ENCODE measurements at places on chromosomes 11 and 22. TPM values are rescaled to one million over a fixed set of nuclear protein-coding genes. Genes with fewer than 3 reads are reported as not detected.

Gene PGM2L1
- 7.7 TPM for polyA plus RNA-seq

Gene FOLR3
- not detected for polyA plus RNA-seq

DNA sequence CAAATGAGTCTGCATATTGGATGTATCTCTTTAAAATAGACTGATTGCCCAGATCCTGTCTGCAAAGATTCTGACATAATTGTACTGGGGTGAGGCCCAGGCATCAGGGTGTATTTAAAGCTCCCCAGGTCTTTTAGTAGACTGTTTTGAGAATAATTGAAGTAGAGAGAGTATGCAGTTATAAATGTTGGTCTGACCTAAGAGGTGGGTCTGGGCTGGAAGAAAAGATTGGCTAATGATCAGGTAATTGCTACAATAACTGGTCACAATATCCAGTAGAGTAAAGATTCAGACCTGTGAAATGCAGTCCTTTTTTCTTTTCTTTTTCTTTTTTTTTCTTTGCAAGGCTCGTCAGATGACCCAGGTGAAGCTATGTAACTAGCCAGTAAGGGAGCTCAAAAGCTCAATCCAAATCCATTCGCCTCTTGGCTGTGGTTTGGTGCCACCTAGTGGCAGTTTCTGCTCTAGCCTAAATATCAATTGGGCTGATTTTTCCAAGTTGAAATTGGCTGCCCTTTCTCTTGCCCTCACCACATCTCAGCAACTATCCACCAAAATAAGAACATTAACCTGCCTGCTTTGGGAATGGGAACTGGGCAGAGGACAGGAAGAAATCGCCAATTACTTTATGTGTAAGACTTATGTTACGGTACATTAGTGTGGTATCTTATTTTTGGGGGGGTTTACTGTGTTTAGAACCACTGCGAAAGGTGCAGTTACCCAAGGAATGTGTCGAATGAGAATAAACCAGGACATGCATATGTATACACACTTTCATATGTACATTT lies 45.9 kb downstream of the ZNF143 start:
- peaks cover 21% of the 10 kb centered on the region for H3K4me1 ChIP-seq
- peak overlapping the region; percentile 56 for H3K27ac ChIP-seq
- no peak overlapping the region for H3K4me3 ChIP-seq
- no peaks in the 10 kb centered on the region for H3K27me3 ChIP-seq
- no peaks in the 10 kb centered on the region for H3K36me3 ChIP-seq

Gene TRPT1
- 56.0 TPM for polyA plus RNA-seq

DNA sequence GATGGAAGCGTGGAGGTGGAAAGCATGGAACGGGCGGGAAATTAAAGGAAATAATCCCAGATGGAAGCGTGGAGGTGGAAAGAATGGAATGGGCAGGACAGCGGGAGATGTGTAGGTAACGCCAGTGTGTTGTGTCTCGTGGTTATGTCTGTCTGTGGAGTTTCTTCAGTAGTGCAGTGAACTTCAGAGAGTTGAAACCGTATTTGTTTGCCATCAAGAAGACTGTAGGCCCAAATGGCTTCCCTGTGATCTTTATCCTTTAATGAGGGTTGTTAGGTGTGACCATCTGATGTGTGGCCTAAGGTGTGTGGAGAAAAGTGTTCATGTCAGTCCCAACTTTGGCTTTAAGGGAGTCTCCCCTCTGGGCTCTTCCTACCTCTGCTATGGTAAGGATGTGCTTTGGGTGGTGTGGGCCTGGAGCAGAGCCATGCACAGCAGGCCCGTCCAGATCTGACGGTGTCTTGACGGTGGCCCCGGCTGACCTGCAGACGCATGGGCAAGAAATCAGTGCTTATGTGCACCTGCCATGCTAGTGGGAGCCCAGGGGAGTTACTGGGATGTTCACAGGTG lies 39.6 kb downstream of the AP2A2 start:
- no peaks in the 10 kb centered on the region for H3K4me1 ChIP-seq
- H3K4me3 ChIP-seq, result no peak overlapping the region
- H3K27ac ChIP-seq, result no peak overlapping the region
- DNase-seq, result no peak
- H3K27me3 ChIP-seq, result no peaks in the 10 kb centered on the region
- H3K36me3 ChIP-seq, result no peaks in the 10 kb centered on the region

DNA sequence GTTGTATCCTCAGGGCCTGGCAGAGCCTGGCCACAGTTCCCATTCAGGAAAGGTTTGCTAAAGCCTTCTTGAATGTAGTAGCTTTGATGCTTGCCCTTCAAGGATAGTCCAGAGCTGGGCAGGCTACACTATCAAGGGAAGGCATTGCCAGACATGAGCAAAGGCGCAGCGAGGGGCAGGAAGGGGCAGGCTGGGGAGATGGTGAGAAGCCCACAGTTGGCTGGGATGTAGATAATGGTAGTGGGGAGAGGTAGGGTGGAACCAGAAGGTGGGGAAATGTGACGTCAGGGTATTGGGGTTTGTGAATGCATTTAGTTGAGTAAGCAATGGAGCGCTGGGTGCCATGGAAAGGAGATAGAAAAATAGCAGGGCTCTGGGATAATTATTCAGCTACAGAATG lies 28.6 kb downstream of the LRRC32 start:
- DNase-seq, result no peak
- H3K27ac ChIP-seq, result no peak overlapping the region
- H3K4me1 ChIP-seq, result no peaks in the 10 kb centered on the region
- no peaks in the 10 kb centered on the region for H3K27me3 ChIP-seq
- no peaks in the 10 kb centered on the region for H3K36me3 ChIP-seq

DNA sequence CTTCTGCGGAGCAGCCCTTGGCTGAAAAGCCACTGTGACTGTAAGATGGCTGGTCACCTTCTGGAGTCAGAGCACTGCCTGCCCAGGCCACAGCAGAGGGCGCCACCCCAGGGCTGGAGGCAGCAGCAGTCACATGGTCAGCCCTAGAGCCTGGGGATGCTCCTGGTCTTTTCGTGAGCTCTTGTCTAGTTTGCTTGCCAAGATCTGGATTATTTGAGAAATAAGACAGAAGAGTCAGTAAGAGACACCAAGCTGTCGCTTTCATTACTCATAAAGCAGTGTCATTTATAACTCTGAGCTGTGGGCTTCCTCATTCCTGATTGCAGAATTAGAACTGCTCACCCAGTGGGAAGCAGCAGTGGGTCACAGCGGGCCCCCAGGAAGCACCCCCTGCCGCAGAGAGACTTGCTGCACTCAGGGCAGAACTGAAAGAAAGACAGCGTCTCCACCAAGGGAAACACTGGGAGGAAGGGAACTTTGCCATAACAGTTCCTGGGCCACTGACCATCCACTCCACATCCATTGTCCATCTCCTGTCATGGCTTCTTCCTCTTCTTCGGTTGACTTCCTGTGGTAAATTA lies 56.7 kb downstream of the PPP6R2 start:
- H3K27me3 ChIP-seq, result no peaks in the 10 kb centered on the region
- H3K27ac ChIP-seq, result no peak overlapping the region
- no peak overlapping the region for H3K4me3 ChIP-seq
- DNase-seq, result peak; percentile 53

GRCh38 chr11:44335919-44336318 lies 26.0 kb upstream of the ALX4 start:
- peaks cover 9% of the 10 kb centered on the region for H3K4me1 ChIP-seq
- no peak for DNase-seq
- no peak overlapping the region for H3K4me3 ChIP-seq
- peaks cover 49% of the 10 kb centered on the region for H3K27me3 ChIP-seq

- H3K4me3 ChIP-seq, result no peak overlapping the region
- no peaks in the 10 kb centered on the region for H3K36me3 ChIP-seq
- H3K4me1 ChIP-seq, result peaks cover 5% of the 10 kb centered on the region
- no peaks in the 10 kb centered on the region for H3K27me3 ChIP-seq
Measured at GRCh38 chr11:66749091-66749490, 20.1 kb upstream of the SPTBN2 start.

Gene FJX1
- polyA plus RNA-seq, result 34.8 TPM

GRCh38 chr11:77377734-77378133 lies 76.2 kb upstream of the GDPD4 start:
- no peaks in the 10 kb centered on the region for H3K36me3 ChIP-seq
- no peak overlapping the region for H3K27ac ChIP-seq
- H3K27me3 ChIP-seq, result no peaks in the 10 kb centered on the region
- no peak for DNase-seq
- peaks cover 7% of the 10 kb centered on the region for H3K4me1 ChIP-seq

GRCh38 chr22:20852076-20852475 lies 6.5 kb downstream of the PI4KA start:
- H3K27me3 ChIP-seq, result no peaks in the 10 kb centered on the region
- H3K36me3 ChIP-seq, result no peaks in the 10 kb centered on the region
- no peak overlapping the region for H3K4me3 ChIP-seq
- H3K4me1 ChIP-seq, result peaks cover 12% of the 10 kb centered on the region
- no peak overlapping the region for H3K27ac ChIP-seq

- no peak overlapping the region for H3K27ac ChIP-seq
- no peaks in the 10 kb centered on the region for H3K36me3 ChIP-seq
- H3K27me3 ChIP-seq, result no peaks in the 10 kb centered on the region
- H3K4me1 ChIP-seq, result peaks cover 10% of the 10 kb centered on the region
- no peak overlapping the region for H3K4me3 ChIP-seq
- no peak for DNase-seq
Measured at GRCh38 chr22:29693671-29694070, 26.1 kb upstream of the CABP7 start.

DNA sequence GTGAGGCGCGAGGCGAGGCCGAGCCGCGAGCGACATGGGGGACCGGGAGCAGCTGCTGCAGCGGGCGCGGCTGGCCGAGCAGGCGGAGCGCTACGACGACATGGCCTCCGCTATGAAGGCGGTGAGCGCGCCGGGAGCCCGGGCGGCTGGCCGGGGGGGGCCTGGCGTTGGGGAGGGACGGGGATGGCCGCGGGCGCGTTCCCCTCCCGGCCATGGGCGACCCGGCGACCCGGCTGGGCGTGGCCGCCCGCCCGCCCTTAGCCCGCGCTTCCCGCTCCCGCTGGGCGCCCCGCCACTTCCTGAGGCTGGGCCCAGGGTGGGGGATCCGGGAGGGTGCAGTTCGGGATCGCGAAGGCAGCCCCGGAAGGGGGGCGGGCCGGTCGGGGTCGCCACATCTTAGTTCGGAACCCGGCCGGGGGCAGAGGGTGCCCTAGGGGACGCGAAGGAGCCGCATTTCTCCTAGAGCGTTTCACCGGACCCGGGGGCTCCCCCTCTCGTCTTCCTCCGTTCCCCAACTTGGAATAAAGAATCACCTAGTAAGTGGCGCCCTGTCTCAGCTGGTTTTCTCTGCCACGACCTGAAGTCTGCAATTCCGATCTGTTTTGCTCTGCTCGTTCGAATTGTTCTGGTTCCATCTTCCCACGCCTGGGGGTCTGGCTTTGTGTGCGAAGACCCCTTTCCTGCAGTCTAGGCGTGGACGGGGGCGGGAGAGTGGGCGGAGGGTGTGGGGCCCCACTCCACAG lies 536 bp downstream of the YWHAH start:
- peak overlapping the region; percentile 98 for H3K4me3 ChIP-seq
- no peaks in the 10 kb centered on the region for H3K36me3 ChIP-seq
- peaks cover 11% of the 10 kb centered on the region for H3K4me1 ChIP-seq
- H3K27me3 ChIP-seq, result no peaks in the 10 kb centered on the region

Gene KCNJ4
- 0.30 TPM for polyA plus RNA-seq

- H3K27me3 ChIP-seq, result peaks cover 7% of the 10 kb centered on the region
- DNase-seq, result peak; percentile 65
- no peak overlapping the region for H3K27ac ChIP-seq
- H3K36me3 ChIP-seq, result no peaks in the 10 kb centered on the region
- peaks cover 5% of the 10 kb centered on the region for H3K4me1 ChIP-seq
Measured at GRCh38 chr11:57514538-57515331, 767 bp downstream of the SLC43A1 start.

Gene HTR3A
- not detected for polyA plus RNA-seq

Gene H19
- 26.2 TPM for polyA plus RNA-seq

DNA sequence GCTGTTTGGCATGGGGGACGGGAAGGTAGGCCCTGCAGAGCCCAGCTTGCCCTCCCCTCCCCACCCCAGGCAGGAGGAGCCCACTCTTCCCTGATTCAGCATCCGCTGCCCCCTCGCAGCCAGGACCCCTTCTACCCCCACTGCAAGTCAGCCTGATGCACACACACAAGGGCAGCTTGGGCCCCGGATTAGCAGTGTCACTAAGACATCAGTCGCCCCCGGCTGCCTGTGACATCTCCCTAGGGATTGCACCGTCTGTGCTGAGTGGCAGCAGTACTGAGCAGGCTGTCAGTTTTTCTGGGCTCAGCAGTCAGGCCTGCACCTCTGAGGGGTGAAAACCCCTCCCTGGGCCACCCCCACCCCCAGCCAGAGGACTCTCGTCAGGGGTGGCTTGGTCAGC lies 30.4 kb upstream of the SYT7 start:
- DNase-seq, result no peak
- peaks cover 23% of the 10 kb centered on the region for H3K4me1 ChIP-seq
- H3K4me3 ChIP-seq, result no peak overlapping the region
- no peaks in the 10 kb centered on the region for H3K36me3 ChIP-seq

Gene PLAAT5
- polyA plus RNA-seq, result 0.18 TPM

GRCh38 chr11:11105361-11105760 lies 247.5 kb upstream of the ZBED5 start:
- no peak overlapping the region for H3K27ac ChIP-seq
- DNase-seq, result no peak
- H3K27me3 ChIP-seq, result no peaks in the 10 kb centered on the region
- H3K4me1 ChIP-seq, result no peaks in the 10 kb centered on the region
- H3K4me3 ChIP-seq, result no peak overlapping the region

- no peaks in the 10 kb centered on the region for H3K36me3 ChIP-seq
- no peaks in the 10 kb centered on the region for H3K27me3 ChIP-seq
- no peak for DNase-seq
- no peak overlapping the region for H3K4me3 ChIP-seq
- H3K27ac ChIP-seq, result no peak overlapping the region
Measured at GRCh38 chr11:112058103-112058502, 15.7 kb downstream of the PIH1D2 start.

GRCh38 chr11:119381181-119381988 lies at the start of gene USP2:
Gene USP2 (minus strand): TSS chr11:119381690. CDS start chr11:119373480, 8,210 bp downstream.
- DNase-seq, result peak; percentile 98
- H3K4me3 ChIP-seq, result peak within 1 kb of the TSS; percentile 15
- peaks cover 15% of the 10 kb centered on the region for H3K4me1 ChIP-seq
- no peak within 1 kb of the TSS for H3K27ac ChIP-seq

GRCh38 chr11:67524480-67524808 lies 1.2 kb upstream of the CABP2 start:
- H3K4me1 ChIP-seq, result no peaks in the 10 kb centered on the region
- no peak for DNase-seq
- no peaks in the 10 kb centered on the region for H3K27me3 ChIP-seq
- H3K27ac ChIP-seq, result no peak overlapping the region
- no peak overlapping the region for H3K4me3 ChIP-seq

Gene KRTAP5-9
- 0.13 TPM for polyA plus RNA-seq

Gene SCGB1D2
- not detected for polyA plus RNA-seq

DNA sequence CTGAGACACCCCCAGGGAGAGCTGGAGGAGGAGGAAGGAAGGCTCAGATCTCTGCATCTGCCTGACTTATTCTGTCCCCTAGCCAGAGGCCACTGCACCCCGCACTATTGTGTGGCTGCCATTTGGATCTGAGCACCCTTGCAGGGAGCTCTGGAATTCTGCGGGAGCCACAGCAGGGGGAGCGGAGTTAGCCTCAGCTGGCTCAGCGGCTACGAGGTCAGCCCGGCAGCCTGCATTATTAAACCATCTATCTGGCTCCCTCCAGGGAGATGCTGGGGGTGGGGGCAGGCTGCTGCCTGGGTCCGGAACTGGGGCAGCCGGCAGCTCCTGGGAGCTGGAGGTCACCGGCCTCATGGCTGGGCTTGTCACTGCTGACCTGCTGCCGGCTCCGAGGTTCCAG lies 6.5 kb upstream of the ELFN2 start:
- DNase-seq, result no peak
- H3K4me1 ChIP-seq, result peaks cover 4% of the 10 kb centered on the region
- no peak overlapping the region for H3K4me3 ChIP-seq

- H3K27ac ChIP-seq, result peak overlapping the region; percentile 52
- no peaks in the 10 kb centered on the region for H3K27me3 ChIP-seq
- DNase-seq, result peak; percentile 43
- H3K36me3 ChIP-seq, result no peaks in the 10 kb centered on the region
- no peak overlapping the region for H3K4me3 ChIP-seq
- H3K4me1 ChIP-seq, result no peaks in the 10 kb centered on the region
Measured at GRCh38 chr11:3723014-3723708, 52.0 kb upstream of the CHRNA10 start.

Measured in hepatocyte (in vitro differentiated cells).